ENCODE measurements at places on chromosomes 7 and 10. TPM values are rescaled to one million over a fixed set of nuclear protein-coding genes. Genes with fewer than 3 reads are reported as not detected.

The MYL10 gene
- not detected for total RNA-seq

The NACAD gene
- total RNA-seq, result 0.31 TPM

The FXYD4 gene
- not detected for total RNA-seq

The CPED1 gene
- not detected for total RNA-seq

The CACNA2D1 gene
- not detected for total RNA-seq

GRCh38 chr7:50504646-50505546 lies 54.7 kb upstream of the FIGNL1 start:
- DNase-seq, result no peak
- no peak overlapping the region for H3K4me3 ChIP-seq
- no peaks in the 10 kb centered on the region for H3K36me3 ChIP-seq
- peaks cover 7% of the 10 kb centered on the region for H3K27me3 ChIP-seq
- H3K4me1 ChIP-seq, result no peaks in the 10 kb centered on the region

DNA sequence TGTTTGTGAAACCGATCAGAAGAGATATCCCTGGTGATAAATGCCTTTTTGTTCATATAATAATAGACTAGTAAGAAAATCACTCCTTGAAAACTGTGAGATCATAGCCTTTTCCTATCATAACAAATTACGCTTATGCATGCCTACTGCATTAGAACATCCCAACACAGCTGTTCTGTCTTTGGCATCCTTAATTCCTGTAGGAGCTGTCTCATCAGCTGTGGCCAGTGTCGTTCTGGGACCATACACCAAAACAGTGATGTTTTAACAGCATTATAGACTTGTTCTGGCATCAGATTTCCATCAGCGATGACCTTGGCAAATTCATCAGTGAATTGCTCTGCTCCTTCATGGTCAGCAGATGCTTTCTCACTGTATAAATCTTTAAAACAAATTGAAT lies 423.6 kb upstream of the LRGUK start:
- no peak overlapping the region for H3K4me3 ChIP-seq
- H3K36me3 ChIP-seq, result no peaks in the 10 kb centered on the region
- DNase-seq, result no peak

- H3K4me3 ChIP-seq, result no peak overlapping the region
- peaks cover 16% of the 10 kb centered on the region for H3K4me1 ChIP-seq
- no peak for DNase-seq
- no peaks in the 10 kb centered on the region for H3K27me3 ChIP-seq
Measured at GRCh38 chr10:46239247-46239646, 47.5 kb upstream of the ANTXRL start.

DNA sequence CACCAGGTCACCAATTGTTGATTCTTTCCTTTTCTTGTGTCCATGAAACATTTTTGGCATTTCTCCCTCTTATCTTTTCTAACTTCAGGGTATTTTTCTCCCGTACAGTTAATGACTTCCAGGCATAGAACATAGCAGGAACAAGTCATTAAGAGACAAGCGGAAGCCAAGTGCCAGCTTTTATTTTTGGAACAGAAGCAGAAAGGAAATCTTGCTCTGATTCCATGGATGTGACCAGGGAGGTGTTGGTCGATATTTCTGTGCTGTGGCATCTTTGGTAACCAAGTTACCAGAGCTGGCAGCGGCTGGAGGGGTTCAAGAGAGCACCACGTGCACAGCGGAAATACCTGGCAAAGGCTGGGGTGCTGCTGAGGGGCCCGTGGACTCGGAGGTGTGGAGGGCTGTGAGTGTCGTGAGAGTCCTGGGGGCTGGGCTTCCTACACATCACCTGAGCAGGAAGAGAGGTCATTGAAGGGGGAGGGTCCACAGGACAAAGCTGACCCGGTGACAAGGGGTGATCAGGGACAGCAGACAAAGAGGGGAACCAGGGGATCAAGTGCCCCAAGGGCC lies 1.8 kb downstream of the LLCFC1 start:
- DNase-seq, result no peak
- no peaks in the 10 kb centered on the region for H3K36me3 ChIP-seq
- H3K4me3 ChIP-seq, result no peak overlapping the region
- H3K27me3 ChIP-seq, result no peaks in the 10 kb centered on the region

- H3K4me1 ChIP-seq, result peaks cover 56% of the 10 kb centered on the region
- H3K27ac ChIP-seq, result peak overlapping the region; percentile 91
- peak; percentile 73 for DNase-seq
- peak overlapping the region; percentile 70 for H3K4me3 ChIP-seq
Measured at GRCh38 chr7:130996833-130997231, 262.8 kb upstream of the KLF14 start.

DNA sequence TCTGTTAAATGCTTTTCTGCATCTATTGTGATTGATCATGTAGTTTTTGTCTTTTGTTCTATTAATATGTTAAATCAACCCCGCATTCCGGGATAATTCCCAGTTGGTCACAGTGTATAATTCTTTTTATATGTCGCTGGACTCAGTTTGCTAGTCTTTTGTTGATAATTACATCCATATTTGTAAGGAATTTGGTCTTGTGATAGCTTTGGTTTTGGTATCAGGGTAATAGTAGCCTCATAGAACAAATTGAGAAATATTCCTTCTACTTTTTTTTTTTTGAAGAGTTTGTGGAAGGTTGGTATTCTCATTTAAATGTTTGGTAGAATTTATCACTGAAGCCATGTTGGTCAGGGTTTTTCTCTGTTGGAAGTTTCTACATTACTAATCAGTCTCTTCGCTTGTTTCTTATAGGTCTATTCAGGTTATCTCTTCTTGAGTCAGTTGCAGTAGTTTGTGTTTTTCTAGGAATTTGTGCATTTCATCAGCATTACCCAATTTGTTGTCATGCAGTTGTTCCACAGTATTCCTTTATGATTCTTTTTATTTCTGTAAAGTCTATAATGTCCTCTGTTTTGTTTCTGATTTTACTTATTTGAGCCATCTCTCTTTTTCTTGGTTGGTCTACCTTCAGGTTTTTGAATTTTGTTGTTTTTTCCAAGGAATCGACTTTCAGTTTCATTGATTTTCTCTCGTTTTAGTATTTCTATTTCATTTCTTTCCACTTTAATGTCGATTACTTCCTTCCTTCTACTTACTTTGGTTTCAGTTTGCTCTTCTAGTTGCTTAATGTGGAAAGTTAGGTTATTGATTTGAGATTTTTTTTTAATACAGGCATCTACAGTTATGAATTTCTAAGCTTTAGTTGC lies 64.6 kb upstream of the GJD4 start:
- H3K36me3 ChIP-seq, result peaks cover 52% of the 10 kb centered on the region
- peaks cover 16% of the 10 kb centered on the region for H3K4me1 ChIP-seq
- H3K27me3 ChIP-seq, result no peaks in the 10 kb centered on the region
- peak overlapping the region; percentile 37 for H3K4me3 ChIP-seq
- DNase-seq, result no peak
- peak overlapping the region; percentile 71 for H3K27ac ChIP-seq

GRCh38 chr7:77197141-77197540 lies 2.5 kb downstream of the FGL2 start:
- peaks cover 43% of the 10 kb centered on the region for H3K4me1 ChIP-seq
- peaks cover 2% of the 10 kb centered on the region for H3K36me3 ChIP-seq
- peak; percentile 52 for DNase-seq
- no peak overlapping the region for H3K4me3 ChIP-seq

DNA sequence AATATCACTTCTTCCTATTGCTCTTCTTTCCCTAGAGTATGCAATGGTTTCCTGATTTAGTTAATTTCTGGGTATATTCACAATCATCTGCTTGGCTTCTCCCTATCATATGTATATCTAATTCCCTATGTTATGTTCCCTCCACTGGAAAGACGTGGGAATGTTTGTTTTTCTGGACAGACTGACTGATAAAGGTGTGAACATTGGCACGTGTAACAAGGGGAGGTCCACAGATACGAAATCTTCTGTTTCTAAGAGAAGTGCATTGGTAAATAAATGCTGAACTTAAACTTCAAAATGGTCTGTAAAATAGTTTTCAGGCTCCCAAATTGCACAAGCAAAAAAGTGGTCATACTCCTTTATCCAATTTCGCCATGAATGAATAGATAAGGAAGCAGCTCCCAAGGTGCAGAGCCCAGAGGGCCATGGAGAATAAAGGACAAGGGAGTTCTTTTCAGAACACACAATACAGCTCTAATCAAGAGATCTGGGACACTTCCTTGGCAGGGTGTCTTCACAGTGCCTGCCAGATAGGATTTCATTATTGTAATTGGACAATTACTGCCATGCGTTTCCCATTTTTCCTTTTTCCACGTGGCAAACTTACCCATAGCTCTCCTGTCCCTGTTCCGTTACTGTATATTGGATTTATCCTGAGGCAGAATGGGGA lies 141.9 kb downstream of the RNF133 start:
- no peaks in the 10 kb centered on the region for H3K27me3 ChIP-seq
- H3K4me1 ChIP-seq, result no peaks in the 10 kb centered on the region
- no peak overlapping the region for H3K4me3 ChIP-seq

- peaks cover 10% of the 10 kb centered on the region for H3K4me1 ChIP-seq
- H3K4me3 ChIP-seq, result no peak overlapping the region
- H3K36me3 ChIP-seq, result no peaks in the 10 kb centered on the region
- peaks cover 22% of the 10 kb centered on the region for H3K27me3 ChIP-seq
- no peak for DNase-seq
Measured at GRCh38 chr7:106129291-106129690, 17.2 kb upstream of the SYPL1 start.
